ENCODE measurements at places on chromosomes 3 and 15. TPM values are rescaled to one million over a fixed set of nuclear protein-coding genes. Genes with fewer than 3 reads are reported as not detected.

The FBXO40 gene
- total RNA-seq, result not detected

DNA sequence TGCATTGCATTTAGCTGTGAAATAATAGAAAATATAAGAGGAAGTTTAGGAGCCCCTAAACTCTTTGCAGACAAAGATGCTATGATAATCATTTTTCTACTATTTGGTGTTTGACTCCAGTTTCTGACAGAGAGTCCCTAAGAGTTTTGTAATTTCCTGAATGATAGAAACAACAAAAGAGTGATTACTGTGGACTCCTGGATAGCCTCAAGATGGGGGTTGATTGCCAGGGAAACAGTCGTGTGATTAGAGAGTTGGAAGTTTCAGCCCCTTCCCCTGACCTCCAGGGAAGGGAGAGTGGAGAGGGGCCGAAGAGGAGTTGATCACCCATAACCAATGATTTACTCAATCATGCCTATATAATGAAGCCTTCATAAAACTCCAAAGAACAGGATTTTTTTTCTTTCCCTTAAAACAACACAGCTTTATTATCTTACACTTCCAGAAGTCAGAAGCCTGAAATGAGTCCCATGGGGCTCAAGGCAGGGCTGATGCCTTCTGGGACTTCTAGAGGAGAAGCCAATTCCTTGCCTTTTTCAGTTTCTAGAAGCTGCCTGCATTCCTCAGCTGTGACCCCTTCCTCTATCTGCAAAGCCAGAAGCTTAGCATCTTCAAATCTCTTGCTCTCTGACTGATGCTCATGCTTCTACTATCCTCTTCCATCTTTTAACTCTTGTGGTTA is 292.3 kb upstream of the ZPLD1 start:
- DNase-seq, result no peak

GRCh38 chr15:50247819-50248655 is 17.5 kb downstream of the HDC start:
- peak; percentile 35 for DNase-seq

- DNase-seq, result no peak
Observed at GRCh38 chr3:115517457-115518050, 105.8 kb upstream of the GAP43 start.

- no peak for DNase-seq
Observed at GRCh38 chr3:128505771-128506170, 12.8 kb upstream of the GATA2 start.

GRCh38 chr3:176120507-176120906 is 1076.8 kb downstream of the TBL1XR1 start:
- DNase-seq, result no peak

GRCh38 chr3:21729888-21730459 is 21.0 kb downstream of the ZNF385D start:
- DNase-seq, result no peak
